Cortex of kidney (tissue), 1 donor: ENCODE measurements at places on chromosomes 1 and 21.

DNA sequence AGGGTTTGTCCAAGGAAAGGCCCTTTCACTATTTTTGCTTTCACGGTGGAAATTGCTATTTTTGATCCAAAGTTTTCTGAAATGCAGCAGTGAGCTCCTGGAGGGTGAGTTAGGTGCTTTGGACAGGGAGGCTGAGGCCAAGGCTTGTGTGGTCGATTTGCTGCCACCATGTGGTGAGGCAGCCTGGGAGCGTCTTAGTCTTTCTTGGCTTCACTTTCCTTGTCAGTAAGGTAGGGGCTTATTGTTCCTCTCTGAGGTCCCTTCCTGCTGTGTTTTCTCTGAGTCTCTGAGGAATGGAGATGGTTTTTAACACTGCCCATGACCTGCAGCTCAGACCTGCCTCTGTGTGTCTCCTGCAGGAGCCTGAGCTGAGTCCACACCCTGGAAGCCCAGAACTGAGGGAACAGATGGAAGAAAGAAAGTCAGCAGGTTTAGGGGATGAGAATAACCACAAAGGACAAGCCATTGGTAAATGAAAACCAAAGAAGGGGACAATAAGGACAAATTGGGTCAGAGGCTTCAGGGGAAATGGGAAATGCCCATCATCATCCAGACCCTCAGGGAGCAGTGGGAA, 20.1 kb upstream of the S100A10 start:
- no peak for DNase-seq

DNA sequence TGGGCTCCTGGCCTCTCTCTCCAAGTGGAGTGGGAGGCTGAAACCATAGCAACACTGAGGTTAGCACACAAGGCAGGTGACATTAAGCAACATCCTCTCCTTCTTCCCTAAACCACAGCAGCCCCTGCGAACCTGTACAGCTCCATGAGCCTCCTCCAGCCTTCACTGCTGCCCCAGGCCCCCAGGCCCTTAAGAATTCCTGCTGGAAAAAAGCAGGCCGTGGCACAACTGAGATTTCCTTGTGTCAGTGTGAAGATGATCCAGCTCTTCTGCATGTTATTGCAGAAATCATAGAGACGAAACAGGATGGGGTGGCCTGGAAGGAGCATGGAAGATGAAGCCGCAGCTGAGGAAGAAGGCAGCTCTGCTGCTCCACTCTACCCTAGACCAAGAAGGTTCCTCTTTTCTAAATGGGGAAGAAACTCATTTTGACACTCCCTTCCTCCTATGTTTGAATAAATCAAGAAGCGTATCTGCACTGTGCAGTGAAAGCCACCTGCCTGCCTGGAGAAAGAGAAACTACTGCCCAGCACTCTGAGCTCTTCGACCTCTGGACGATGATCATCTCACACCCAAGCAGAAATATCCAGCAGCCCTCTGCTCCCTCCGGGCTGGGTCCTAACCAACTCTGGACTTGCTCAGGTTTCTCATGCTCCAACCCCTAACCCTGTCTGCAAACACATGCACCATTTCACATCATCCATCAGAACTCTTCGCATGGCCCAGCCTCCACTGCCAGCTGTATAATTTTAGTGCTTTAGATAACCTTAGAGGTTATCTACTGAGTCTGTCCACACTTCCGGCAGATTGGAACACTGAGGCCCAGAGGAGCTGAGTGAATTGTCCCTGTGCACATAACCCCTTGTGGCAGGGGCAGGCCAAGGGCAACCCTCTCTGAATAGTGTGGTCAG, 20.7 kb downstream of the SH3BP5L start:
- no peak for DNase-seq

GRCh38 chr1:14466006-14466405, 132.5 kb upstream of the KAZN start:
- no peak for DNase-seq

DNA sequence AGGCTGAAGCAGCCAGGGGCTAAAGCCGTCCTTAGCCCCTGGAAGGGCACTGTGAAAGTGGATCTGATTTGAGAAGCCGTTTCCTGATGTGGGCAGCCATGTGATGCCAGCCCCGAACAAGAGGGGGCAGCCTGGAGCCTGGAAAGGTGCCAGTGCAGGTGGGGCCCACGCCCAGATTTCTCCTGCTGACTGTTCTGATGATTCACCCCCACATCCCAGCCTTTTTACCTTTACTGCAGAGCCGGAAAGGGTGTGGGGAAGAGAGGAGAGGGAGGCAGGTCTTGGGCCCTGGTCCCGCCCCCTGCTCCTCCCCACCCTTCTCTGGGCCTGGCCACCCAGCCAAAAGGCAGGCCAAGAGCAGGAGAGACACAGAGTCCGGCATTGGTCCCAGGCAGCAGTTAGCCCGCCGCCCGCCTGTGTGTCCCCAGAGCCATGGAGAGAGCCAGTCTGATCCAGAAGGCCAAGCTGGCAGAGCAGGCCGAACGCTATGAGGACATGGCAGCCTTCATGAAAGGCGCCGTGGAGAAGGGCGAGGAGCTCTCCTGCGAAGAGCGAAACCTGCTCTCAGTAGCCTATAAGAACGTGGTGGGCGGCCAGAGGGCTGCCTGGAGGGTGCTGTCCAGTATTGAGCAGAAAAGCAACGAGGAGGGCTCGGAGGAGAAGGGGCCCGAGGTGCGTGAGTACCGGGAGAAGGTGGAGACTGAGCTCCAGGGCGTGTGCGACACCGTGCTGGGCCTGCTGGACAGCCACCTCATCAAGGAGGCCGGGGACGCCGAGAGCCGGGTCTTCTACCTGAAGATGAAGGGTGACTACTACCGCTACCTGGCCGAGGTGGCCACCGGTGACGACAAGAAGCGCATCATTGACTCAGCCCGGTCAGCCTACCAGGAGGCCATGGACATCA, at the start of gene SFN:
Gene SFN (plus strand): TSS at position 369 of the 904 bp plus-strand sequence. CDS start 64 bp downstream, at position 433.
- DNase-seq: no peak

DNA sequence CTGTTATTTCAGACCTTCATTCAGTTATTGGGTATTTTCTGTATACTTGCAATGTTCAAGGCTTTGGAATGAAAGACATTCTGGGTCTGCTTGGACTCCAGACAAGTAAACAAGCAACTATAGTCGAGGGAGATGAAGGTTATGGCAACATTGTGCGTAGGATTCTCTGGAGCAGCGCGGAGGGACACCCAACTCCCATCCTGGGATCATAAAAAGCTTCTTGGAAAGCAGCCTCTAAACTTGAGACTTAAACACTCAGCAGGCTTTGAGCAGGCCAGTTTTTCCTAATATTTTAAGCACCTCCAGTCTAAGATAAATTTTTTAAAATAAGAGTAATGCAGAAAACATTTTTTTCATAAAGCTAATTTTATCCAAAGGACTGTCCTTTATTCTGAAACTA, 7.6 kb upstream of the LYST start:
- no peak for DNase-seq

DNA sequence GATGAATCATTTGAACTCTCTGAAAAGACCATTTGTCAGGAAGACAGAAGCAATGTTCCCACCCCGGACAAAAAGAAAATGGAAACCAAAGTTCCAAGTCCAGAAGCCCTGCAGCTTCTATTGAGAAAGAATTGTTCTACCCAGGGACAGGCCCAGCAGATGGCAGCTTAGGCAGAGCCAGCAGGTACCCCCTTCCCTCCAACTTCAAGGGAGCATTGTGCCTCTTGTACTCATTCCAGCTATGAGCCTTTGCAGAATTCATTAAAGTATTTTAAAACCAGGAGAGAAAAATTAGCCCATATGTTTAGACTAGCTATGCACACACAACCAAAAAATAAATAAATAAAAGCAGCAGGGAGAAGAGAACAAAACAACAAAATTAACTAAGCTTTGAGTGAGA, 85.2 kb upstream of the KCND3 start:
- no peak for DNase-seq

GRCh38 chr21:41794600-41794999, 27.7 kb upstream of the RIPK4 start:
- no peak for DNase-seq

GRCh38 chr1:234848972-234849649, 239.1 kb upstream of the IRF2BP2 start:
- DNase-seq: no peak

GRCh38 chr1:55695552-55695951, 480.4 kb upstream of the USP24 start:
- DNase-seq: no peak

DNA sequence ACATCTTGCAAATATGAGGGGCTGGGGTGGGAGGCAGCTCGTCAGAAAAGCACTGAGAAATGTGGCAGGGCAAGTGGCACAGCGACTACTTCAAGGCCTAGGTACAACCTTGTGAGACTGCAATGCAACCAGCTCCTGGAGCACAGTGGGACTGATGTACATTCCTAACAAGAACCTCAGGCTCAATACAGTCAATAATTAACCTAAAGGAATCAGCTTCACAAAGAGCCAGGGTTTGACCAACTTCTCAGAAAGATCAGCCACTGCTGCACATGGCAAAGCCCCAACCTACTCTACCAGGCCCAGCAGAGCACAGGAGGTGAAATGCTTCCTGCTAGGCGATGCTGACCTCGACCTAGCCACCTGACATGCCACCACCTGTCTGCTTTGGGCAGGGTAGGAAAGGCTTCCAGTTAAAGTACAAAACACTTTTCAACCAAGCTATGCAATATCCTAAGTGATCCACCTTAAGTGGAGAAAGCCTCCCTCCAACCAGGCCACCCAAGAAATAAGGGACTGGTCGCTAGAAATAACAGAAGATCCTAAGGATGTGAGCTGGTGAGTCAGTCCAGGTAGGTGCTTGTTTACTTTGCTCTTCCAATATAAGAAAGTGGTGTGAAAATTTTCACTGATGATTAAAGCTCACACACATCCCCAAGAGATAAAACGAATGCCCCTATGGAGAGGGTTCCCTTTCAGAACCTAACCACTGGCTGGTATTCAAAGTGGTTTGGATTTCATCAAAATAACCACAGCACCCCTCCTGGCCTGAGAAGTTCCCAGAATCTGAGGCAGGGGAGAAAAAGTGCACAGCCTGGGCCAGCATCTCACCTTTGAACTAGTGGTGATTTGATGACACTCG, 2.1 kb downstream of the RIPK4 start:
- no peak for DNase-seq

DNA sequence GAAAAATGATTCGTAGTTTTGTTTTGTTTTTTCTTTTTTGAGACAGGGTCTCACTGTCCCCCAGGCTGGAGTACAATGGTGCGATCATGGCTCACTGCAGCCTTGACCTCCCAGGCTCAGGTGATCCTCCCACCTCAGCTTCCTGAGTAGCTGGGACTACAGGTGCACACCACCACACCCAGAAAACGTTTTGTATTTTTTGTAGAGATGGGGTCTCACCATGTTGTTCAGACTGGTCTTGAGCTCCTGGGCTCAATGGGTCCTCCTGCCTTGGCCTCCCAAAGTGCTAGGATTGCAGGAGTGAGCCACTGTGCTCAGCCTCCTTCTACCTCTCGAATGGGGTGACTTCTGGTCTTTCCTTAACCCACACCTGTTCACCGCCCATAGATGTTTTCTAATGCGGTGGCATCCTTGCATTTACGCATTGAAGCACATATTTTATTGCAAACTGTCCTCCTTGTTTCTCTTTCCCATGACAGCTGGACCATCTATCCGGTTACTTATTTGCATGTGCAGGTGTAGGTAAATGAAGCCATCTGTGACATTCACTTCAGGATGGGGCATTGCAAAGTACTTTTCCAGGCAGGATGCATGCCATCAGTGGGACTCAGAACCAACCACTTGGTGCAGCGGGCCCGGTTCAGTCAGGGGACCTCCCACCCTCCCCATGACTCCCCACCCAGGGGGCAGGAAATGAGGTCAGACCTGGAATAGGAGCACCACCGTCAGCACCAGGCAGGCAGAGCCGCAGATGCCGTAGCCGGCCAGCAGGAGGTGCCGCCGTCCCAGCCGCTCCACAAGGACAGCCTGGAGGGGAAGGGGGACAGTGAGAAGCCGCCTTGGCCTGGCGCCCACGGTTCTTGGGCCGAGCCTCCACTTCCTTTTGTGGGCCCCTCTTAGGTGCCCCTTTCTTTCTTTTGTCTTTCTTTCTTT, 16.5 kb downstream of the SLC2A7 start:
- DNase-seq: no peak
